ENCODE measurements at places on chromosomes 4 and X. TPM values are rescaled to one million over a fixed set of nuclear protein-coding genes. Genes with fewer than 3 reads are reported as not detected.
A peak's percentile ranks its signal among the peaks of the same experiment; 100 is the strongest.

Gene PLK4
- 4.9 TPM for total RNA-seq

- DNase-seq: no peak
These were observed 137.1 kb downstream of the NDST3 start for GRCh38 chr4:118171381-118171780.

Gene CCKAR
- total RNA-seq: not detected

DNA sequence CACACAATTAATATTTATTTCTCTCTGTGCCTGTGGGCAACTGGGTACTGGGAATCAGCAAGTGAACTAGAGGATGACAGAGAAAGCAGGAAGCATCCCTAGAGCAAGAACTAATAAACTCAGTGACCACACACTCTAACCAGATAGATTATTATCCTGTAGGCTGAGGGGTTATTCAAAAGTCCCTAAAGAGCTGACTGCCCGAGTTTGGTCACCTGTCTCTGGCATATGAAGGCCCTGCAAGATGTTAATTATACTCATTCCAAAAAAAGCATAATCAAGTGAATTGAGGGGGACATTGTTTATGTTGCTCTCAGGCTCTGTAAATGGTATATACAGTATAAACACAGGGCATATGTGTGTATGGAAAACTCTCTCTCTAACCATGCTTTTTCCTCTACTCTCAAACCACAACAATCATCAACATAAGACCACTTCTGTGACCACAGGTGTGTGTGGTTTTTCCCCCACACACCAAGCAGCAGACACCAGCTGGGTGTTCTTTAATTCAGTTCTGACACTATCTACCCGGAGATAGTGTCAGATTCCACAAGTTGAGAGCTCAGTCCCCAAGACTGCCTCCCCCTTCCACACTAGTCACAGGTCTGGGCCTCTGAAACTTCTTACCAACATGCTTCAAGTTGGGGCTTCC, 6.2 kb upstream of the HPSE start:
- no peak for DNase-seq

GRCh38 chr4:150136481-150136880, 58.2 kb downstream of the DCLK2 start:
- no peak for DNase-seq

DNA sequence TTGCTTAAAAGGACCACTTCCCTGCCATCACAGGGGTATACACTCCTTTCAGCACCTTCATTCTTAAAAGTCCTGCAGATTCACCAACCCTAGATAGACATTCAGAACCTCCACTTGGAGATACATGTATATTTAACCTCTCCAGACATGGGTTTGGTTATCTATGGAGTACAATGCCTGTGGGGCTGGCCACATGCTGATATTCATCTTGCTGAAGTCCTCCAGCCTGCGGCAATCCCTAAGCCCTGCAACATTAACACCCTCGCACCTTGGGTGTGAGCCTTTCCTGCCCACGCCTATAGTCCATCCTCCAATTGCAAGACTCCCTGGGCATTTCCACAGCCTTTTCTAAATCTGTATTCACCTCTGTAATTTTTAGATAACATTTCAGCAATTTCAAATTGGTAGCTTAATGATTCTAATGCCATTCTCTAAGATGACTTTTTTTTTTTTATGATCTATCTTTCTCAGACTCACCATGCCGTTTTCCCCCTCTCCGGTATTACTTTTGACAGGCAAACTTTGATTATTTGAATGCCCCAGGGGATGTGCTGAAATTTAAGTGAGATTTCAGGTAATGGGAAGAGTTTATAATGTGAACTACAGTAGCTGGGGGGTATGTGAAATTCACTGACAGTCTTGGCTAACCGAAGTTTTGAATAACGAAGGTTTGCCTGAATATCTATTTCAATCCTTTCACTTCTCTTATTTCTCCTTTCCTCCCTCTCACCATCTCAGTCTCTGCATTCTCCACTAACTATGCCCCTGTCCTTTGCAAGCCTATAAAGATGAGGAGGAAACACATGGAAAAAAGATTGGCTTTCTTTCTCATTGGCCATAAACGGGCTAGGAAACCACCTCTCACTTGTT, 24.1 kb downstream of the CCDC149 start:
- no peak for DNase-seq

GRCh38 chr4:97491856-97492255, 651.4 kb downstream of the STPG2 start:
- DNase-seq: no peak

DNA sequence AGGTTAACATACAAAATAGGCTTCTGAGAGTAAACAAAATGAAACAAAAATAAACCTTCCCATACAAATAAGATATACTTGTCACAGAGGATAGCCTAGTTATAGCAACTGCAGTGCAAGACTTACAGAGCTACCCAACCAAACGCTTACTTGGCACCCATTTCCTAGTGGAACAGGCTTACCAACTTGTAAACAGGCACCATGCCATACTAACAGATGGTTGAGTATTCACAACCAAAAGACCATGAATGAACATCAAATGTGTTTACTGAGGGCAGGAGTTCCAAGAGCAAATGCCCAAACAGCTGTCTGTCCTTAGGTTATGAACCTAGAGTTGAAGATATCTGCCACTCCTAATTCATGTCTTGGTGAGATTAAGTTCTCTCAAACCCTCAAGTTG, 2629.2 kb downstream of the PCDH7 start:
- no peak for DNase-seq

Gene POU4F2
- total RNA-seq: not detected

- DNase-seq: no peak
These were observed 6.2 kb upstream of the CENPI start for GRCh38 chrX:101091817-101092216.

GRCh38 chrX:85114776-85115175, 111.1 kb downstream of the APOOL start:
- no peak for DNase-seq

GRCh38 chrX:18935893-18936292, 48.0 kb downstream of the PHKA2 start:
- no peak for DNase-seq

Gene BEX1
- total RNA-seq: 40.2 TPM

- DNase-seq: no peak
These were observed 110.8 kb downstream of the MAPK10 start for GRCh38 chr4:86249074-86249473.

Gene GC
- not detected for total RNA-seq

- DNase-seq: peak; percentile 1
These were observed at the start of gene NUDT10 for GRCh38 chrX:51332188-51332942. TSS of gene NUDT10 (plus strand) at chrX:51332822. CDS start at chrX:51332966, 144 bp downstream.

GRCh38 chr4:8594097-8595038, 1.8 kb downstream of the CPZ start:
- peak; percentile 14 for DNase-seq

- no peak for DNase-seq
These were observed 86.3 kb downstream of the GPRIN3 start for GRCh38 chr4:89221167-89221867.

Gene DGAT2L6
- total RNA-seq: not detected

DNA sequence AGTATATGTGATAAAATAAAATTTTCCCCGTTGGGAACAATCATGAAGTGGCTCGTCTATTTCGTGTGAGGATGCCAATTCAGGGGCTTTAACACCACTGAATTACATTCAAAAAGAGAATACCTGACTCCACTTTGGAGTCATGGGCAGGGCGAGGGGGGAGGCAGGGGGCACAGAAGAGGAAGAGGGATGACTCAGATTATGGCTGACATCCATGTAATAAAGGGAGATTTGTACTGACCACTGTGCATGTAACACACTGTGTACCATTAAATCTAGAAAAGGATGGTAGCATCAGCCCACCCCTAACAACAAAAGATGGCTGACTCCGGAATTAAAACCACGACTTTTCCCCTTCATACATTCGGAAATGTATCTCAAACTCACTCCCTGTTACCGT, 1.3 kb downstream of the SLC9A7 start:
- DNase-seq: no peak

- DNase-seq: no peak
These were observed 8.5 kb downstream of the RBM47 start for GRCh38 chr4:40621229-40621591.

DNA sequence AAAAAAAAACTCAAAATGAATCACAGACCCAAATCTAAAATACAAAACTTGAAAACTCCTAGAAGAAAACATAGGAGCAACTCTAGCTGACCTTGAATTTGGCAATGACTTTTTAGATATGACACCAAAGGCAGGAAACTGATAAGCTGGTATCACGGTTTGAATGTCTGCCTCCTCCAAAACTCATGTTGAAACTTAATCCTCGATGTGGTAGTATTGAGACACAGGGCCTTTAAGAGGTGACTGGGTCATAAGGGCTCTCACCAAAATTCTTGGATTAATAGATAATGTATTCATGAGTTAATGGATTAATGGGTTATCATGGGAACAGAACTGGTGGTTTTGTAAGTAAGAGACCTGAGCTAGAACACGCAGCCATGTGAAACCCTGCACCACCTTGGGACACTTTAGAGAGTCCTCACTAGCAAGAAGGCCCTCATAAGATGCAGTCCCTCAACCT, 40.5 kb downstream of the FRYL start:
- DNase-seq: no peak

Gene GAGE2A
- not detected for total RNA-seq

DNA sequence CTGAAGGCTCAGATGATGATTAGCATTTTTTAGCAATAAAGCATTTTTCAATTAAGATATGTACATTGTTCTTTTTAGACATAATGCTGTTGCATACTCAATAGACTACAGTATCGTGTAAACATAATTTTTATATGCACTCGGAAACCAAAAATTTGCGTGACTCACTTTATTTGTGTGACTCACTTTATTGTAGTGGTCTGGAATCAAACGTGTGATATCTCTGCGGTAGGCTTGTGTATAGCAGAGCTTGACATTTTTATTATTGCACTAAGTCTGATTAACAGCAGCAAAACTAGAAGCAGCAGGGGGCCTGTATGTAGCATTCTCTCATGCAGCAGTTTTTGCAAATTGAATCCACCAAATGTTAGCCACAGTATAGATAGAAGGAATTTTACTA, 119.1 kb upstream of the PRDX4 start:
- no peak for DNase-seq

Gene UGT2A1
- total RNA-seq: not detected

Gene ZXDA
- 4.7 TPM for total RNA-seq

Gene TBC1D25
- total RNA-seq: 6.6 TPM

DNA sequence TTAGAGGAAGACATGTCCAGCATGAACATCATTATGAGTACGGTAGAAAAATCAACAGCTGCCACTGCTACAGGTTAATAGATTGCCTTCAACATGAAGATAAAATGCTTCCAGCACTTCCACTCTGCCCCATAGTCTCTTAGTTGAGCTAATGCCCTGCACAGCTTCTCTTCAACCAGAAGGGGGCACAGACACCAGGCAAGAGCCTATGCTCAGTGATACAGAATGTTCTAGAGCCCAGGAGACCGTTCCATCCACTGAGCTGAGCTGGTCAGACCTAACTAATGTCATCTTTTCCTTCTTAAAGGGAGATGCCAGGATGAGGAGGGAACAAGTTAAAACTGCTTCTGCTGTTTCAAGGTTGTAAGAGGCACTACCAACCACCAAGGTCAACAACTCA, 42.2 kb downstream of the SMIM10L2A start:
- no peak for DNase-seq

Gene HSD17B11
- 12.9 TPM for total RNA-seq

GRCh38 chr4:80183250-80184052, 13.9 kb upstream of the PRDM8 start:
- no peak for DNase-seq

Measured in kidney epithelial cell (primary cell).